ENCODE measurements at places on chromosomes 4 and X. TPM values are rescaled to one million over a fixed set of nuclear protein-coding genes. Genes with fewer than 3 reads are reported as not detected.

Gene HEPH
- not detected for total RNA-seq

Gene KIT
- 0.17 TPM for total RNA-seq

Gene CDX4
- total RNA-seq: not detected

Gene SULT1E1
- total RNA-seq: not detected

Gene SCD5
- total RNA-seq: 0.36 TPM

- no peak for DNase-seq
Observed at GRCh38 chrX:11351375-11352295, 58.4 kb downstream of the AMELX start.

DNA sequence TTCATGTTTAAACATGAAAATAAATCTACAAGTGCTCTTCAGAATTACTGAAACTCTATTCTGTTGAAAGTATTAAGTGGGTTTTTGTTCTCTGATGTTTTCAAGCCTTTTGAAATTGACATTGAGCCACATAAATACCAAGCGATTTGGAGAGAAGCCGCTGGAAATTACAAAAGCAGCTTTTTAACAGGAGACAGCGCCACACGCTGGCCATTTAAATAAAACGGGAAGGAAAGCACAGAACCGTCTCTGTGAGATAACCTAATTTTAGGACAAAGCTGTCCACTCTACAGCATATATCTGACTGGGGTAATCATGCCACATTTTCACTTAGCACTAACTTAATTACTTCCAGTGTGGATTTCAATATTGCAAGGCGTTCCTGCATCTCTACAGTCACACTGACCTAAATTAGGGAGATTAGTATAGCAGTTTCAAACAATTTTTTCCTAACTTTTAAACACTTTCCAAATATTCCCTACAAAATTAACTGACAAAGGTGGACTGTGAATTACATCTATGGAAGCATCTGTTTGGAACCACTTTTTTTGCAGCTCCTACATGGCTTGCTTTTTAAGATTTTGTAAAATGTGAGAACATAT, 6.8 kb upstream of the ANOS1 start:
- no peak for DNase-seq

DNA sequence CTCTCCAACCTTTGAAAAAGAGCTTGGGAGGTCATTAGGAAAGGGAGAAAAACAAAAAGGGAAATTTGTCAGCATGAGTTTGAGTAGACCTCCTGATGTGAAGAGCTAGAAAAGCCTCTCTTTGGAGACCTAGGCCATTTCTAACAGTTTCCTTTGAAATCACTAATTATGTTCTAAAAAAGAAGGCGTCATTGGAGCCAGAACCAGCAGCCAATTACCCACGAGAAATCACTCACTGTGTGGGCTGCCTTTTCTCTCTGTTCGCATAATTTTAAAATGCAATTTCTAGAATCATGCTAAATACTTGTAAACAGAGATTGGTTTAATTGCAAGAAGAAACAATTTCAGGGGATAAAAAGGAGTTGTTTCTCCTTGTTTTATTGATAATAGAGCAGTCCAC, 246.3 kb upstream of the GATB start:
- DNase-seq: no peak

DNA sequence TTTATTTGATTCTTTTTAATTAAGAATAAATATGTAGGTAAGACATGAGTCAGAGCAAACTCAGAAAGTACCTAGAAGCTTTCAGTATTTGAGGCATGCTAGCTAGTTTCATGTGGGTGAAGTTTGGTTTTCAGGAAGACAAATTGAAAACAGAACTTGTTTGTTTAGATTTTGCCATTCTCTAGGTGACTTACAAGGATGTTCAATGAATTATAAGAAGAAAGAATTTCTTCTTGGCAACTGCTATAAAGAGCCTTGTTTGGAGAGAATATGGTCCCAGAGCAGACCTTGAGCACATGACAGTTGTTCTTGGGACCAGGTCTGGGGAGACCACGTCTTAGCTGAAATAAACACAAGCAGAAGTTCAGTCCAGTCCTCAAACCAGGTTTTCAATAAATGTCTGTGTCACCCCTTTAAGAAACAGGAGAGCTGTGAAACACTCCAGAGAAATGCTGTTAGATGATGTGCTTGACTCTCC, 38.0 kb upstream of the IL21 start:
- DNase-seq: no peak

- no peak for DNase-seq
Observed at GRCh38 chr4:129748991-129749390, 653.0 kb downstream of the C4orf33 start.

DNA sequence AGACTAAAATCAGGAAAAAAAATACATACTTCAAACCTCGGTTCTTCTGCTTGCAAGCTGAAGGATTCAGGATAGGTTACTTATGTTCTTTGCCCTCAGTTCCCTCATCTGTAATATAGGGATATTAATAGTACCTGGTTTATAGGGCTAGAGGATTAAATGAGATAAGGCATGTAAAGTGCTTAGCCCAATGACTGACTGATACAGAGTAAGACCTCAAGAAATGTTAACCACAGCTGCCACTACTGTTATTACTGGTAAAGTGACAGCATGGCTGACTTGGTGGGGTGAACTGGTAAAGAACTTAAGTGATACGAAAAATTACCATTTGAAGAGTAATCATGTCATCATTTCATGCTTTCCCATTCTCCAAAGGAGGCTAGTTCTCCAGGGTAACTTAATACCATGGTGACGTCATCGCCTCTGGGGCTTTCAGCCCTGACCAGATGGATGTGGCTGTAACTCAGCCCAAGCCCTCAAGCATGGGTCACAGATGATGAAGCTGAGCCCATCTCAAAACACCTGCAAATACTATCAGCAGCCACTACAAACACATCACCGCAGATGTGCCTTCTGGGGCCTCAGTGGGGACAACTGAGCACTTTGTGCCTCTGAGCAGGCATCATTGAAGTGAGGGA, 44.5 kb upstream of the SCML1 start:
- no peak for DNase-seq

DNA sequence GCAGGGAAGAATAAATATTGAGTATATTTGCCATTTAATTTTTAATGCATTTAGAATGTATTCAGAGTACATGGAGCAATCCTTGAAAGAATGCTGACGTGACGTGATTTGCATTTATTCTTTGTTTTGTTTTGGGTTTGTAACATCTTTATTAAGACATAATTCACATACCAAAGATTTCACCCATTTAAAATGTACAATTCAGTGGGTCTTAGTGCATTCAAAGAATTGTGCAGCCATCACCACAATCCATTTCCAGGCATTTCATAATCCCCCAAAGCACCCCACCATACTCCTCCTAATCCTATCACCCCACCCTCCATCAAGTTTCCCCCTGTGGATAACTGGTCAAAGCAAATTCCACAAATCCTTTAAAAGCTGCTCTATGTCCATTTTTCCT, 87.4 kb downstream of the FAM9B start:
- DNase-seq: no peak

DNA sequence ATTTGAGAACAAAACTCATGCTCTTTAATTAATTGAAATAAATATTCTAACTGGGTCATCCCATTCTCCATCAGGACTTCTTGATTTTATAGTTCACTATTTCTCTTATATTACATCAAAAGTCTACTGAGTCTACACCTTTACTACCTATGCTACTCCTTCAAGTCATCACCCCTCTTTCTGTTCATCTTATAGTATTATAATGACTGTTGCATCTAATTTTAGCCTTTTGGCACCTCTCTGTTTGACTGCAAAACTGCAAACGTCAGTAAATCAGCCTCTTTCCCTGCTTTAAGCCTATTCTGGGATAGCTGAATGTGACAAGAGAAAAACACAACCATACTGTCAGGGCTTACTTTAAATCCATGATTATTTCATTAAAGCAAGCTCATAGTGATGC, 639.1 kb downstream of the GABRG1 start:
- DNase-seq: no peak

DNA sequence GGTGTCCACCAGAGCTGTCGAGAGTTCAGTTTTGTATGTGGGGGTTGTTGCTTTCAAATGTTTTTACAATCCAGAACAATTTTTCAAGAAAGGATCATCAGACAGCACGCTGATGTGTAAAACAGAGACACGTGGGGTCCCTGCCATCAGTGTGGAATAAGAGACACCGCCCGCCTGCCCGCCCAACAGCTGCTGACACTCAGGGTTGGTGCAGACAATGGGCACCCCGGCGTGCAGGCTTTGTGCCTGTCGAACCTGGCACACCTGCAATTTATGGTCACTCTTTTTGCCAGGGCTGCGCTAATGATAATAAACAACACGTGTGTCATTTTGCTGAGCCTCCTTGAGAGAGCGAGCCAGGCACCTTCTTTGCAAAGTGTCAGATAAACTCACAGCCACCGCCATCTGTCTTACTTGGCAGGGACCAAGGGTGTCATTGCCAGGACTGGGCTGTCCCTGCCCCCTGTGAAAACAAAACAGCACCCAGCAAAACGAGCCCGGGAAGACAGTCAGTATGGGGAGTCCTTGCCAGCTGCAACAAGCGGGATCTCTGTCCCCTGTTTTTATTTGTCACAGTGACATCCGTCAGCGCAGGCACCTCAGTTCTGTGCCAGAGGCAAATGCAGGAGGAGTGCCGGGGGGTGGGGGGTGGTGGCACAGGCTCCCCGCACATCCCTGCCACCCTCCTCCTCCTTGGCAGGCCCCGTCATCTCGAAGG, 69.1 kb downstream of the PSAPL1 start:
- DNase-seq: no peak

GRCh38 chr4:169335331-169335730, 64.6 kb upstream of the SH3RF1 start:
- no peak for DNase-seq

All from CD8-positive, alpha-beta T cell (primary cell).